ENCODE measurements at places on chromosomes 13 and 19.

GRCh38 chr13:106155411-106155810 lies 380.1 kb downstream of the EFNB2 start:
- no peak for DNase-seq

GRCh38 chr19:45972947-45973540 lies 621 bp downstream of the NOVA2 start:
- DNase-seq, result peak; percentile 40

- peak; percentile 38 for DNase-seq
Observed at GRCh38 chr19:48512504-48513288, 1.1 kb upstream of the LMTK3 start.

DNA sequence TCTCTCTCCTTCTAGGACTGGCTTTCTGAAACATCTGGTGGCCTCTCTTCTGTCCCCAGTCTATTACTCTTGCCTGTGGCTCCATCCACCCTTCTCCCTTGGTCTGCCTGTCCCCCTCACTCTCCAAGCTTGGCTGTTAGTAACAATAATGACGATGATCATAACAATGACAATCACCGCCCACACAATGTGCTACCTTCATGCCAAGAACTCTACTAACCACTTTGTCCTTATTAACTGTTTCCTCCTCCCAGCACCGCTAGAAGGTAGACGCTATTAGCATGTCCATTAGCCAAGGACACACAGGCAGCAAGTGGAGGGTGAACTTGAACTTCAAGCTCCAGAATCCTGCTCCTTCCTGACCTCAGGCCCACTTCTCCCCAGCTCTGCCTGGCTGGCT lies 2.7 kb downstream of the GYS1 start:
- no peak for DNase-seq

DNA sequence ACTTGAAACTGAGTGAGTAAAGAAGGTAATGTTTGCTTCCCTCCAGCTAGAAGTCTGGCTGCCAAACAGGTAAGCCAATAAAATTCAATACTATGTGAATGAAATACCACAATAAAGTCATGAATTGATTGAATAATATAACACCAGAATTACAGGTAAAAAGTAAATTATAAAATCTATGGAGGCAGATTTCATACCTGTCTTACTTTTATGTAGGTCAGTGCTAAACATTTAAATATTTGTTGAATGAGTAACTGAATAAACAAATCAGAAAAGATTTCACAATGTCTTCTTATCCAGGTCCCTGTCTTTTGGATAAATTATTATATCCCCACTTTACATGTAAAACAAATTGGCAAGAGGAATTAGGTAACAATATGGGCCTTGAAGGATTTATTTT lies 62.7 kb downstream of the MICU2 start:
- no peak for DNase-seq

DNA sequence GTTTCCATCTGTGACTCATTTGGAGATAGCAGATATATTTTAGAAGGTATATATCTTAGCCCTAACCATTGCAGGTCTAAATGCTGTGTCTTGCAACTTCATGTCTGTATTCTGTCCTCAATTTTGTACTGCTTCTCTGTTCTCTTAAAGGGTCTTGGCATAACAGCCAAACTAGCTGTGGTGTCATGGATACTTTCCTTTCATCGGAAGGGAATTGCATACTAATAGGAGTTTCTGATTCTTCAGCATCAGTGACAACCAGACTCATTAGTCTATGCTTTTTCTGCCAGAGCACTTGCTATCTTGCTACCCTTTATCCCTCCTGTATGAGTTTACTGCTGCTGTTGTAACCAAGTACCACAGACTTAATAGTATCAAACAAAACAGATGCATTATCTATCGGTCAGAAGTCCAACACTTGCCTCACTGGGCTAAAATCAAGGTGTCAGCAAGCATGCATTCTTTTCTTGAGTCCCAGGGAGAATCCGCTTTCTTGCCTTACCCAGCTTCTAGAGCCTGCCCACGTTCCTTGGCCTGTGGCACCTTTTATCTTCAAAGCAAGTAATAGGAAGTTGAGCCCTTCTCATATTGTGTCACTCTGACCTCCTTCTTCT lies 253.1 kb downstream of the HS6ST3 start:
- no peak for DNase-seq

DNA sequence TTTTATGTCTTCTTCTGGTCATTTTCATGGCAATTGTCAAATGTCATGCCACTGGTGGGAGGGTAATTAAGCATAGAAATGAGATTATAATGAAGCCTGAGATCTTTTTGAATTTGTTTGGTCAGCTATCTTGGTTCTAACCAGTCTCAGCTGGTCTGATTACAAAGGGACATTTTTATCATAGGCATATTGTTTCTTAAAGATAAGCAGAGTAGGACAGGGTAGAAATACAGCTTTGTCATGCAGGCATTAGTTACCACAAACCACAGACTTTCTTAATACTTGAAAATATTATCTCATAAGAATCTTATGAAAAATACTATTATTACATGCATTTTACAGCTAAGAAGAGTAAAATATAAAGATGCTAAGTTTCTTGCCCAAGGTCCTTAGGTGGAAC lies 1761.5 kb downstream of the PCDH9 start:
- DNase-seq, result no peak

- no peak for DNase-seq
Observed at GRCh38 chr19:49801966-49802661, 11.0 kb downstream of the FUZ start.

DNA sequence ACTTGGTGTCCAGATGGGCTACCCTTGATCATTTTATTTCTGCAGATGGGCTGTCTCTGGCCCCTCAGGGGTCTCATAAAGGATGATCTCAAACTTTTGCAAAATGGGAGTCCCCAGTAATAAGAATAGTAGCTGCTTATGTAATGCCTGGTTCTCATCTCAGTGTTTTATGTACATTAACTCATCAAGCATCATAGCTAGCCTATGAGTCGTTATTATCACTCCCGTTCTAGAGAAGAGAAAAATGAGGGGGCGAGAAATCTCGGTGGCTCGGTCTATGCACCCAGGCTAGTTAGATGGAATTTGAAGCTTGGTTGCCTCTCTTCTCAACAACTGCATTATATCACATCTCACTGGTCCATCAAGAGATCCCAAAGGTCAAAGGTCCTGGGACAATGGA lies 3.4 kb downstream of the CACNG6 start:
- DNase-seq, result no peak

- no peak for DNase-seq
Observed at GRCh38 chr13:26412263-26412662, 145.2 kb upstream of the WASF3 start.

DNA sequence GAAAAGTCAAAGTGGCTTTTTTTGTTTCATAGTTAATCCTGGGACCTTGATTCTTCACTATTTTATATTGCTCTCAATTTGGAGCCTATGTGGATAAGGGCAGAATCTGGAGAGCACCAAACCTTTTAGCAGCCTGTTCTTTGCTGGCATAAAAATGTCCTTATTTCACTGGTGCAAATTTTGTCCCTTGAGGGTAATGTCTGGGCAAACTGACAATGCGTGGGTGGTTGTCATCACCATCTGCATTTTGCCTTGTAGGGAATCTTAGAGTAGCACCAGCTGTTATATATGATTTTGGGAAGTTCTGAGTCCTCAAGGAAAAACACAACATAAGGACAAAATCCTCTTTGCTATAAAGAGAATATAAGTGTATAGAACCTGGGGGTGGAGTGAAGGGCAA lies 336.9 kb upstream of the HTR2A start:
- DNase-seq, result no peak

DNA sequence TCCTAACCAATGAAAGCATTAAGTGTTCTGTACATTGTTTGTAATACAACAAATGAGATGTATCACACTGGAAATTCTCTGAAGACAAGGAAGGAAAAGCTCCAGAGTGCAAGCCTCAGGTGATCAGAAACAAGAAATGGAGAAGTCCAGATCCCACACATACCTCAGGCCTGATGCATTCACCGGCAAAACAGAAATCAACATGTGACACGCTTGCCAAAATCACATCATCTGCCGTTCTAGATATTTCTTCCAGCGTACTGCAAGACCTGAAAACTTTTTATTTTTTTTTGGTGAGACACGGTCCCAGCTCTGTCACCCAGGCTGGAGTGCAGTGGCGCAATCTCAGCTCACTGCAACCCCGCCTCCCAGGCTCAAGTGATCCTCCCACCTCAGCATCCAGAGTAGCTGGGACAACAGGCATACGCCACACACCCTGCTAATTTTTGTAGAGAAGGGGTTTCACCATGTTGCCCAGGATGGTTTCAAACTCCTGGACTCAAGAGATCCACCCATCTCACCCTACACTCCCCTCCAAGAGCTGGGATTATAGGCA lies 48.6 kb downstream of the FOXO1 start:
- DNase-seq, result no peak

DNA sequence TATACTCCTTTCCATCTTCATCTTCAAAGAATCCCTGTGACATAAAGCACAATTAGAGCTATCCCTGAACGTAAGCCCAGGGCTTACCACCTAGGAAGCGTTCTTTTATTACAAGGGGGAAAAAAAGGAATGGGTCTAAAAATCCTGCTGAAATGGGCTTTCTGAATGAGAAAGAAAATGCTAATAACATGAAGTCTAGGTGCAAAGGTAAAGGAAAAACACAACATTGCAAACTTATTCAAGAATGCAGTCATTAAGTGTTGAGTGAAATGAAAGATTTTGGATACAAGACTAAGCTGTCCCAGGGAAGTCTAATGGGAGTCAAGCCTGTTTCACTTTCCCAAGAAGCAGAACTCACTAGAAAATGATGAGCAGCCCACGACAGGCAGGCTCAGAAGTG lies 55.3 kb upstream of the SLC15A1 start:
- DNase-seq, result no peak

GRCh38 chr19:29603308-29603707 lies 2.8 kb upstream of the POP4 start:
- no peak for DNase-seq

- no peak for DNase-seq
Observed at GRCh38 chr13:37351211-37351610, 245.7 kb upstream of the CSNK1A1L start.

GRCh38 chr19:40716031-40716481 lies 630 bp downstream of the COQ8B start:
- DNase-seq, result no peak

- no peak for DNase-seq
Observed at GRCh38 chr13:42266473-42266872, 5.5 kb upstream of the AKAP11 start.

GRCh38 chr19:42274065-42274682 lies 5.1 kb downstream of the CIC start:
- DNase-seq, result peak; percentile 16

GRCh38 chr13:23380534-23380933 lies 53.0 kb downstream of the SACS start:
- DNase-seq, result no peak

DNA sequence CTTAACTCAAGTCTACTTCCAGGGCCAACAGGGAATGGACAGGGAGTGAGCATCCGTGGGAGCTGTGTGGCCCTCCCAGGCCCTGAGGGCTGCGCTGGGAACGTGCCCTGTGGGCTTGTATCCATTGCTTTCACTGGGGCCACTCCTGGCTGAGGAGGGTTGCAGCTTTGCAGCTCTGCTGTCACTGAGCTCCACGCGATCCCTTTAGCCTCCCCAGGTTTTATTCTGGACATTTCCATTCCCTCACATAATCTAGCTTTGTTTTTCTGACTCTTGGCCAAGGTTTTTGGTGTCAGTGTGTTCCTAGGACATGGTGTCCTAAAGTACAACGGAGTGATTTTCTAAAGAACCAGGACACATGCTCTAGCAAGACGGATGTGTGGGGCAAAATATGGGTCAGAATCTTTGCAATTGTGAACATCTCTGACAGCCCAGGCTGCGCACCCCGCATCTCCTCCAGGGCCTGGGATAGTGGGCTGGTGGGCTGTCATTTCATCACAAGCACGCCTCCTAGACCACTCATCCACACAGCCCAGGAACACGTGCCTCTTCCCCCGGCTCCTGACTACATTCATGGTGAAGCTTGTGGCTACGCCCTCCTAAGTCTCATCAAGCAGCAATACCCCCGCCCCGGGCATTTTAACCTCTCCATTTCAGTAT lies 28.0 kb downstream of the GGACT start:
- DNase-seq, result no peak

DNA sequence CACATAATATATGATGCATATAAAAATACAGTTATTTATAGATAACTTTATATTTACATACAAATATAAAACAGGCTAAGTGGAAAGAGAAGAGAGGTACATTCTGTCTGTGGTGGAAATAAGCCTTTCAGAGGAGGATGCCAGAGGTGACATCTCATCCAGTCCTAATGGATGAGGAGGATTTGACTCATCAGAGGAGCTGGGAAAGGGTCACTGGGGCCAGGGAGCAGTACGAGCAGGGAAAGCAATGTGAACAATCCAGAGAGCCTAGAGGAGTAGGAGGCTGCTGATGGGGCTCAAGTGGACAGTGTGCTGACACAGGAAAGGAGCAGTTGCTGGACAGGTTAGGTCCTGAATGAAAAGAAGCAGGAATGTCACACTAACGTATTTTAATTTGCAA lies 18.6 kb downstream of the NALCN start:
- DNase-seq, result no peak

- DNase-seq, result no peak
Observed at GRCh38 chr13:98613591-98613990, 36.7 kb upstream of the STK24 start.

- DNase-seq, result no peak
Observed at GRCh38 chr13:98979012-98979660, 1.3 kb upstream of the DOCK9 start.

GRCh38 chr13:48043789-48044503 lies 6.4 kb downstream of the NUDT15 start:
- no peak for DNase-seq

GRCh38 chr19:4393947-4394590 lies 6.3 kb downstream of the SH3GL1 start:
- DNase-seq, result no peak

DNA sequence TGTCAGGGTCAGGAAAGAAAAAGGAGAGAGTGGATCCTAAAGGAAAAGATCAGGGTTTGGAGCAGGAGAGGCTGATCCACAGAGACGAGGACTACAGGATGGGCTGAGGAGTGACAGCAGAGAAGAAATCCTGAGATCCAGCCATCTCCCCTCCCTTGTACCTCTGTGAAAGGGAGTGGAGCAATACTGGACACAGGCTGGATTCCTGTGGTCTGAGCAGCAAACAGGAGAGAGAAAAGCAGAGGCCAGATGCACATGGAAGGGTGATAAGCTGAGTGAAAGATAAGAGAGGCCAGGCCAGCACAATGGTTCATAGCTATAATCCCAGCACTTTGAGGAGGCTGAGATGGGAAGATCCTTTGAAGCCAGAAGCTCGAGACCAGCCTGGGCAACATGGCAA lies 472.1 kb upstream of the TSHZ3 start:
- no peak for DNase-seq

GRCh38 chr19:18771328-18772242 lies 19.5 kb downstream of the COMP start:
- no peak for DNase-seq

DNA sequence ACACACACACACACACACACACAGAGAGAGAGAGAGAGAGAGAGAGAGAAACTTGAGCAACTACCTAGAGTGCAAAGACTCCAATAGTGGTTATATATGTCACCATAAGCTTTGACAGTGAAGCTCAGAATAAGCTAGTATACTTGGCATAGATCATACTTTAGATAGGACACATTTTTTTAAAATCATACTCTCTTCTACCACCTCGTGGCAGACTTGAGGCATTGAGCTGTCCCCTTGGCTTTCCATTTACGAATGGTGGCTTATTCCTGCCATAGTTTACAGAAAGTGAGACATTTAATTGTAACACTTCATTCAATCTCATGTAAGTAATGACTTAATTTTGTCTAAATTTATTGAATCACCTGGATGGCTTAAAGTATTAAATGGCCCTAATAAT lies 108.2 kb downstream of the EDNRB start:
- no peak for DNase-seq

GRCh38 chr13:111201304-111201940 lies 86.3 kb downstream of the ARHGEF7 start:
- DNase-seq, result peak; percentile 46

GRCh38 chr13:46337700-46338099 lies 49.4 kb downstream of the RUBCNL start:
- no peak for DNase-seq
